ENCODE measurements at places on chromosomes 1 and 21.

- DNase-seq: no peak
Measured at GRCh38 chr1:154717528-154717924, 109.5 kb upstream of the ADAR start.

DNA sequence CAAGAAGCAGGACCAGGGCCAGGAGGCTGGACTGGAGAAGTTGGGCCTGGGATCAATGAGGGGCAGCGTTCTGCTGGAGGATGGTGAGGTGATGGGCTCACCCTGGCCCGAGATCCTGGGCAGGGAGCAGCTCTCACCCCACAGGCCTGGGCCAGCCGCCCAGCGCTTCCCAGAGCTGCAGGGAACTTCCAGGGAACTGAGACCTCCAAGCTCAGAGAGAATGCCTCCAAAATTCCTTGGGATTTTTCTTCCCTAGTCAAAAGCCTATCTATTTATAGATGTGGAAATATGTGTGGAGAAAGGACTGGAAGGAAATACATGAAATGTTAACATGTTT lies 121.2 kb downstream of the SPSB1 start:
- no peak for DNase-seq

- no peak for DNase-seq
Measured at GRCh38 chr1:216700779-216701178, 22.4 kb downstream of the ESRRG start.

DNA sequence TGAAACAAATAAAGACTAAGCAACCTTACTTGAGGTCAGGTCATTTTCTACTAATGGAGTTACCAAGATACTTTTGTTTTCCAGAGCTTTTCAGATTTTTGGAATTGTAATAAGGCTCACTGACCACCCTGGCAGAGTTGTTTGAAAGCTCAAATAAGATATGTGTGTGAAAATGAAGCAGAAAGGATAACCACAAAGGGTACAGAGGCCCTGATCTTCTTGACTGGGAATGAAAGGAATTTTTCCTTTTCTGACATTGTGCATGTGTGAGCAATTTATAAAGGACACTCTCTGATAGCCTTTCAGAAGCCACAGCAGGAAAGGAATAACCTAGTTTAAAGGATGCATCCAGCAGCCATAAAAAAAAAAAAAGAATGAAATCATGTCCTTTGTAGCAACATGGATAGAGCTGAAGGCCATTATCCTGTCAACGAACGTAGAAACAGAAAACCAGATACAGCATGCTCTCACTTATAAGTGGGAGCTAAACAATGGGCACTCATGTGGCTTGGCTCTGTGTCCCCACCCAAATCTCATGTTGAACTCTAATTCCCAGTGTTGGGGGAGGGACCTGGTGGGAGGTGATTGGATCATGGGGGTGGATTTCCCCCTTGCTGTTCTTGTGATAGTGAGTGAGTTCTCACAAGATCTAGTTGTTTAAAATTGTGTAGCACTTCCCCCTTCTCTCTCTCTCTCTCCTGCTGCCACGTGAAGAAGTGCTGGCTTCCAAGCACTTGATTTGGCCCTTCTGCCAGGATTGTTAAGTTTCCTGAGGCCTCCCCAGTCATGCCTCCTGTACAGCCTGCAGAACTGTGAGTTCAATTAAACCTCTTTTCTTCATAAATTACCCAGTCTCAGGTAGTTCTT lies 3.1 kb upstream of the SRP9 start:
- no peak for DNase-seq

- no peak for DNase-seq
Measured at GRCh38 chr1:203364094-203364801, 13.3 kb upstream of the FMOD start.

DNA sequence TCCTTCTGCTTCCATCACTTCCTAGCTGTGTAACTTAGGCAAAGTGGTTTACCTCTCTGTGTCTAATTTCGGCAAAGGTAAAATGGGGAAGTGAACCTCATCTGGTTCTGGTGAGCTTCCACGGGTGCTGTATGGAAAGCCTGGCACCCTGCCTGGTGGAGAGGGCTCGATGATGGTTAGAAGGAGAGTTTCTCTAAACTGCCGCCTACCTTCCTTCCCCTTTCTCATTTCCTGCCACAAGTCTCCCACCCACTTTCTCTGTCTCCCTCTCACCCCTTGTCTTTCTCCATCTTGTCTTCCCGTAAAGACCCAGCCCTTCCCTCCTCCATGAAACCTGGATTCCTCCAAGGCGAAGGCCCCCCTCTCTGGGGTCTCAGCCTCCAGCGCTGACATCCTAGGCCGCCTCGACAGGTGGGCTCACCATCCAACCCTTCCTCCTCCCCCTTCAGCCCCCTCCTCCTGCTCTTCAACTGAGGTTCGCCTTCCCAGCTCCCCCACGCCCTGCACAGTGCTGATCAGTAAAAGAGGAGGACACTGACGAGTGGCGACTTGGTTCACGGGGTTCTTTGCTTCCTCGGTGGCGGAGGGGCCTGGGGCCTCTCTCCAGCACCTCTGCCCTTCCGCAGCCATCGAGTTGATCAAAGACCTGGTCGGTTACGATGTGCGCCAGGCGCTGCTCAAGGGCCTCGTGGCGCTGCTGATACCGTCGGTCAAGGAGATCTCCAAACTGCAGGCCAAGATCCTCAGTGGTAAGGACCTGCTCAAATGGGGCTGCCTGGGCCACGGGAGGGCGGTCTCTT lies 7.3 kb downstream of the RNU5D-1 start:
- DNase-seq: no peak

DNA sequence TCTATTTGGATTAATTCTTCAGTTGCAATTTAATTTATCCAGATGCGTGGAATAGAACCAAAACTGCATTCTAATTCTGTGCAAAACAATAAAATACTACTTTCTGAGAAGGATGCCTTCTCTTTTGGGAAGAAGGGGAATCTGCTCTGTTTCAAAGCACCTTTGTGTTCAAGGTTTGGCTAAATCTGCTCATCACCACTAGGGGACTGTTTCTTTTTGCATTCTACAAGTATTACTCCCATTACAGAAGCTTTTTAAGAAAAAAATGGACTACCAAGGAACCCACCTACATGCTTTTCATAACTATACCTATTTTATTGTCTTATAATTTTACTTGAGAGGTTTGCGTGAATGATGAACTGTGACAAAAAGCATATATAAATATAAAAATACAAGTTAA lies 18.2 kb downstream of the MRPS6 start:
- no peak for DNase-seq

DNA sequence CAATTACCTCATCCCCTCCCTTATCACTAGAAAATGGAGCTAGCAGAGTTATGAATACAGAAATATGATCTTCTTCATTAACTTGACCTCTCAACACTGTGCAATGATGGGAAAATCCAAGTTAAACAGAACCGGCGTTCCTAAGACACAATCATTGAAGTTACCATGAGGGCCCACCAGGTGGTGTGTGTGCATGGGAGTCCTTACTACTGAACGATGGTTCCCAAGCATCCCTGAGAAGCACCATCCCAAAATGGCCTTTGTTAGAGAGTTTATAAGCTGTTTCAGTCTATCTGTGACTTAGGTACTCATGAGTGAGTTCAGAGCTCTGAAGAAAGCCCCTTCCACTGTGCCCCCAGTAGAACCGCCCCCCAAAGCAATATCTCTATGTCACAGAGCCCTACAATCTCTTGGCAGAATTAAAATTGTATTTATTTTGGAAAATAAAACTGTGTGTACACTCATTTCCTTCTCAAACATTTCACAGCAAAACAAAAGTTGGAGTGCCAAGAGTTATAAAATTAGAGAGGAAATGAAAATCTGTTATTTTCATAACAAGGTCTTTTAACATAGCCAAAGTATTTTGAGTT lies 56.8 kb downstream of the PLD5 start:
- no peak for DNase-seq

- DNase-seq: no peak
Measured at GRCh38 chr1:97192872-97193572, 471.4 kb downstream of the PTBP2 start.

DNA sequence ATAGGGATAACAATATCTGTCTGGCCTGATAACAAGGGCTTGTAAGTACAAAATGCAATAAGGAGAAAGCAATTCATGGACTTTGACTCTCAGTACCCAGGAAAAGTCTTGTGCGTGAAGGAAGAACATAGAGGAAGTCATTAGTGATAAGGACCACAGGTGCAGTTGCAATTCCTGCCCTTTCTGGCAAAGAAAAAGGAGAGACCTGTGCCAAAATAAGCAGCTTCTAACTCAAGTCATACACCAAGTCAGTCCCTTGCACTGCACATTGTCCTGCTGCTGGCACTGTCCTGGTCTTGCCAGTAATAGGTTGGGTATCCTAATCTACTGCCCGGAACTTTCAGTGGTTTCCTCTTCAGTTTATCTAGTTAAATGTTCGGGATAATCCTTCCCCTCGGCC lies 14.8 kb upstream of the SOD1 start:
- no peak for DNase-seq

DNA sequence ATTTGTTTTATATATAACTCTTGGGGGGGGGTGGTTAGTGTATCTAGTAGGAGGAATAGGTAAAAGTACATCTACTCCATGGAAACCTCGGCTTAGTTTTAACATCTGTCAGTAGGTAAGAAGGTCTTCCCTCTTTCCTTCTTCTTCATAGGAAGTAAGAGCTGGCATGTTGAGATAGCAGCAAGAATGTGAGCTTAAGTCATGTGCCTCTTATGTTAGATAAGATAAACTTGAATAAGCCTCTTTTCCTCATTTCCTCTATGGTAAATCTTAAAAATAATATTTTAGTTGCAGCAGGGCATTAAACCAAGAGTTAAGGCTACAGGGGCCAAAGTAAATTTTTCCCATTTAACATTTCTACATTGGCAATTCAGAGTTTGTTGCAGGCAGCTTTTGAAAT lies 100.4 kb downstream of the MAP3K21 start:
- DNase-seq: no peak

DNA sequence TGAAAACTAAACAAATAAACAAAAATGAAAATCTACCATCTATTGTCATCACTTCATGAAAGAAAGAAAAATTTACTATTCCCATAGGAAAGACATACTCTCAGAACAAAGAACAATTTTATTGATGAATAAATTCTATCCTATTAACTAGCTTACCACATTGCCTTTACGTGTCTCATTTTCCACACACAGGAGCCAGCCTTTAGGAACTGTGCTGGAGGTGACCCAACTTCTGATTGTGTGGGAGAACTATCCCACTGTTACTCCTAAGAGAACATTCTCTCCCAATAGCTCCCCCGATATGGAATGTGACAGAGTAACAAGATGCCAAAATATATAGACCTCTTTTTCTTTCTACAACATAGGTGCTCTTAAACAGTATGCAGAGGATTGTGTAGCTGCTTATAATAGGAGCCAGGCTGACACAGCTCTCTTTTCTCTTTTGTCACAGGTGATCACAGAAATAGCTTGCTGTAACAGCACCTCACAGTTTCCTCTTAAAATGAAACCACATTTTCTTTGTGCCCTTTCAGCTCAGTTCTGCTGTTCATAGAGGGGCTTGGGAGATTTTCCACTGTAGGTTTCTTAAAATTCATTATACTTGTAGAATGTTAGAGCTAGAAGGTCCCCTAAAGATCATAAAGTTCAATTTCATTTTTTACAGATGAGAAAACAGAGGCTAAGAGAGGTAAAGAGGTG lies 35.5 kb downstream of the C21orf91 start:
- DNase-seq: no peak

- no peak for DNase-seq
Measured at GRCh38 chr1:42040159-42040558, 113.1 kb upstream of the GUCA2B start.

GRCh38 chr21:35594905-35595304 lies 465.4 kb downstream of the SETD4 start:
- no peak for DNase-seq

DNA sequence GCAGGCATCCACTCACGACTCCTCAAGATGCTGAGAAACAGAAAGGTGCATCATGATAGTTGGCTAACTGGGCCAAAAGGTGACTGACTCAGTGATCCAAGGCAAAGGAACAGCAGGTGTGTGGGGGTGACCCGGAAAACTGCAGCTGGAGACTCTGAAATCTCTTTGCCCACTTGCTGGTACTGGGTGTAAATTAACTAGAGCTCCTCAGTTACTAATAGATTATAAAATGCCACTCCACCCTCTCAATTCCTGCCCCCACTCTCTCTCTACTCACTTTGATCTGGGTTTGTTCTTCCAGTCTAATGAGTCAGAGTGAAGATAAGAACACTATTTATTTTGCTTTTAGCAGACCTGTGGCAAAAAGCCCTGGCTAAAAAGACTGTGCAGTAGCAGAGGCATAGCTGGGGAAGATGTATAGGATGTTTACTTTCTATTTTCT lies 7.2 kb upstream of the PIGC start:
- DNase-seq: no peak

- no peak for DNase-seq
Measured at GRCh38 chr1:61244114-61244513, 161.8 kb downstream of the NFIA start.

DNA sequence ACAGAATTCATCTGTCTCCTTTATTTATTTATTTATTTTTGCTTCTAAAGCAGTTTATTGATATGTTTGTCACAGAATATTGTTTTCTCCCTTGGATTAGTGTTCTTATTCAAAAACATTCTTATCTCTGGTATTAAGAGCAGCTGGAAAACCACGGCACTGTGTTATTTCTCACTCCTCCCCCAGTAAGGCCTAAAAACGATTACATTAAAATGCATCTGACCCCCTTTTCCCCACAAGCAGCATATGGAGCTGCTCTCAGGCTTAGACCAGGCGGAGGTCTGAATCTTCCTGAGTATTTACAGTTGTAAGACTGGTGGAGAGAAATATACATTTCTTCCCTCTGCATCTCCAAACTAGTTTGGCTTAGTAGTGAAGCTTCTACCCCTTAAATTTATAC lies 86.8 kb downstream of the HLX start:
- no peak for DNase-seq

DNA sequence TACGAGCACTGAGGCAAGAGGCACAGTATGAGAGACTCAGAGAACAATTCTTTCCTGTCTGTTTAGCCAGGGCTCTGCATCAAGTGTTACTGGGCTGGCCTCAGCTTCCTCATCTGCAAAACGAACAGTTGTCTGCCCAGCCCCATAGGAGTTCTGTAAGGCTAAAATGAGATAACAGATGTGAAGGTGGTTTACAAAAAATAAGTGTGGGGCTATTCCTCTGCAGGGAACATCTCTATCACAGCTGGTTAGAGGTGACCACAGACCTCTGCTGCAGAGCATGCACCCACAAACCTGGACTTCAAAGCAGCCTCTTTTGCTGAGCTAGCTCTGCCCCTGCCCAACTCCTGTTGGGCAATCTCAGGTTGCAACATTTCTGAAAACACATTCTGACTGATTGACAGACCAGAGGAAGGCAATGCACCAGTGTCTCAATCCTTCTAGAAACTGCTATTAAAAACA lies 10.5 kb upstream of the OLIG1 start:
- DNase-seq: no peak

- DNase-seq: no peak
Measured at GRCh38 chr1:231940701-231941100, 314.1 kb downstream of the DISC1 start.

GRCh38 chr1:227543283-227544066 lies 19.9 kb upstream of the ZNF678 start:
- no peak for DNase-seq

GRCh38 chr1:116682641-116683221 lies 15.2 kb upstream of the IGSF3 start:
- no peak for DNase-seq

DNA sequence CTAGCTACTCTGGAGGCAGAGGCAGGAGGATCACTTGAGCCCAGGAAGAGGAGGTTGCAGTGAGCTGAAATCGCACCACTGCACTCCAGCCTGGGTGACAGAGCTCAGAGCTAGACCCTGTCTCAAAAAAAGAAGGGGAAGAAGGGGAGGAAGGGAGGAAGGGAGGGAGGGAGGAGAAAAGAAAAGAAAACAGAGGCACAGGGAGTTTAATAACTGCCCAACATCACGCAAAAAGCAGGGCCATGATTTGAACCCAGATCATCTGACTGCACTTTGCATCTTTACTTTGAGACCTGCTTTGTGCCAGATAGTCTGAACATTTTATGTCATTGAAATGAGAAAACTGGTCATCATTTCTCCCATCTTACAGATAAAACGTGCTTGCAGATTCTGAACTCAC lies 2.0 kb downstream of the LURAP1 start:
- DNase-seq: no peak

All from stimulated activated CD4-positive, alpha-beta T cell treated with anti-CD3 and anti-CD28 coated beads, Interleukin-1b, Interleukin-23, amount 100 ng/mL, for 1 hour (primary cell).